ENCODE measurements at places on chromosomes 2 and 18.

- DNase-seq = no peak
These were observed 44.8 kb upstream of the CAVIN2 start for GRCh38 chr2:191891656-191892055.

DNA sequence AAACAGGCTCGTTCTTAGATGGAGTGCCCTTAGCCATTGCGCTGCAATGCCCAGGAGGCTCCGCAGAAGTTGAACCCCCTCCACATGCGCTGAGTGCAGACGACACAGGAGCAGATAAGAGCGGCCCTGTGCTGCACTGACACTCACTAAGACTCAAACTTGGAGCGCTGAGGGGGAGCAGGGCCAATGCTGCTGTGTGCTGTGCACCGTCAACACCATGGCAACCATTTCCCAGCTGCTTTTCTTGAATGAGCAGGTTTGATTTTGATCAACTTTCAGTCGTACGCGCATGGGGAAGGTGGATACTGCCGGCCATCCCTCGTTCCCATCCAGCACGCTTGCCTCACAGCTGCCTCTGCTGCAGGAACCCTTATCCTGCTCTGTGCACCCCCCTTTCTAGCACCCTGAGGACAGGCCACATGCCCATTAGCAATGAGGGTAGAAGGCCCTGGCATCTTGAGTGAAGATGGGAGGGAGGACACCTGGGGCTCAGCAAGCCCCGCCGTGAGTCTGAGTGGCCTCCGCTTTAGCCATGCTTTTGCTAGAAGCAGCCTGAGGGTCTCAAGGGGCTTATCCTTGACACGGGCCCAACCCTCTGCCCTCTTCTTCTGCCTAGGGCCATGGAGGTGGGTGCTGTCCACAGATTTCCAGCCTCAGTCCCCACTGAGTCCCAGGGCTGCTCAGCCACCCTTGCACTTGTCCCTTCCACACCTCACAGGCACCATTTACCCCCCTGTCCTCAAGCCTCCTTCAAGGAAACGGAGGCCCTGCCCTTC is 271.9 kb downstream of the PHLPP1 start:
- no peak for DNase-seq

- no peak for DNase-seq
These were observed 172.8 kb downstream of the CD226 start for GRCh38 chr18:69774831-69775230.

DNA sequence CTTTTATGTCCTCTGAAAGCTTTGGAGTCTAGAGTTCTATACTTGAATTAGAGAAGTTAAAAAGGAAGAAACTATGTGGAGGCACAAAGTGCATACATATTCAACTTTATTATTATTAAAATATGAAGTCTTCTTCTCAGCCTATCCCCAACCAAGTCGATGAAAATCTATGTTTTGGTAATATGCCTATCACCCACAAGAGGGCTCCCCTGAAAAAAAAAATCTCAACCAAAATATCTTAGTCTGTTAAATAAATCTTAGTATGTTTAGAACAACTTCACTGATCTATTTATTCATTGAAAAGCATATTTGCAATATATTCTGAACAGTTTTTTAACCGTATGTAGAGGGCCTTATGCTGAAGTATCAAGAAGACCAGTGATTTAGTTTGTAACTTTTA is 804.5 kb downstream of the TDRD15 start:
- DNase-seq = no peak

GRCh38 chr2:75074708-75075107 is 116.3 kb downstream of the POLE4 start:
- no peak for DNase-seq

- DNase-seq = no peak
These were observed 568.2 kb downstream of the THSD7B start for GRCh38 chr2:137333386-137334165.

DNA sequence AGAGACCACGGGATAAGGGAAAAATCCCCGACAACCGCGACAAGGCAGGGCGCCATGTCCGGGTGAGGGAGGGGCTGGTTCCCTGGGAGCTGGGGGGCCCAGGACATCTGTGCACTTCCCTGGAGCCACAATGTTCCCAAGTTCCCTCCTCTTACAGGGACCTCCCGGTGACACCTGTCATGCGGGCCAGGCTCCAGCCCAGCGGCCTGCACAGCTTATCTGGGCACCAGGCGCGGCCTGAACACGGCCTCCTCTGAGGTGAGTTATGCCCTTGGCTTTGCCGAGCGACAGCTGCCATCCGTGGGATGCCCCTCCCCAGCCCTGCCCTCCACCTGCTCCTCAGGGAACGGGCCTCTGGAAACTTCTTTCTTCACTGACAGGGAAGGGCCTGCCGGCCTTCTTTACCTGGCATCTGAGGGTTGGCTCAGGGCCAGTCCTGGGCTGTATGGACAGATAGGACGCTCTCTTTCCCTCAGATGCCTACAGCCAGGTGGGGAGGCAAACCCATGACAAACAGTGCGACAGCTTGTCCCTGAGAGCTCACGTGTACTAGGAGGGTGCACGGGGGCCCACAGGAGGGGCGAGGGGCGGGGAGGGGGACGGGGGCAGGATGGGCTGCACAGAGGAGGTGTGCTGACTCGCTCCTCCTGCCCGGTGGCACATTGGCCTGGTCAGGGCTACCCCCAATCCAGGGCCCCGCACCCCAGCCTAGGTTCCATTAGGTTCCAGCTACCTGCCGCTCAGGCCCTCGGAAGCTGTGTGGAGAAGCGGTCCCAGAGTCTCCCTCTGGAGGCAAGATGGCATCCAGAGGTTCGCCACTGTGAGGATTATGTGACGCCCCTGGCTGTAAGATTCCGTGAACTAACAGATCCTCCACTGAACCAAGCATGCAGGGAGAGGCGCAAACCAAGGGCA is 34.9 kb upstream of the HPCAL1 start:
- DNase-seq = no peak

DNA sequence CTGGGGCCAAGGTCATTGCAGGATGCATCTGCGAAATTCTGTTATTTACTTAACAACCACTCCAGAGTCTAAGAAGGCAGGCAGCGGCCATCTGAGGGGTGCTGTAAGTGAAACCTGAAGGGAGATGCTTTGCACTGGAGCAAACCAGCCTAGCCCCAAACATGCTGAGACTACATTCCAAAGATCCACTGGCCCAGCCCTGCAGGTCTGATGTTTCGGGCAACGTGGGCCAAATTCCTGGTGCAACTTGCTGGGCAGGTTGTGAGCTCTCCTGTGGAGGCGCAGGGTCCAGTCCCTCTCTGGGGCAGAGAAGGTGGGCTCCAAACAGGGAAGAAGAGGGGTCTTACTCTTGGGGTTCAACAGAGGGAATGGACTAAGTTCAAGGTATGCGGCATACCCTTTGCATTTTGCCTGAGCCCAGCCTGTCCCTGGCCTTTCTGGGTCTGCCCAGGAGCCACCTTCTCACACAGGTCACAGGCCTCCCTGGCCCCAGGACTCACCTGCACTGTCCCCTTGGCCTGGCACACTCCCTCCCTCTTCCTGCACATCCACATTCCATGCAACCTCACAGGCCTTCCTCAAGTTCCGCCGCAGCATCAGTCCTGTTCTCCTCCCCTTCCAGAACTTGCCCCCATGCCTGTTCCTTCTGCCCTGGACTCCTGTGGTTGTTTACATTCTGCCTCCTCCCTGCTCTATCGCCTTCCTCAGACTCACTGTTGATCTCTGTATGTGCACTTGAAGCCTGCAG is 5.1 kb upstream of the MAL start:
- DNase-seq = no peak

DNA sequence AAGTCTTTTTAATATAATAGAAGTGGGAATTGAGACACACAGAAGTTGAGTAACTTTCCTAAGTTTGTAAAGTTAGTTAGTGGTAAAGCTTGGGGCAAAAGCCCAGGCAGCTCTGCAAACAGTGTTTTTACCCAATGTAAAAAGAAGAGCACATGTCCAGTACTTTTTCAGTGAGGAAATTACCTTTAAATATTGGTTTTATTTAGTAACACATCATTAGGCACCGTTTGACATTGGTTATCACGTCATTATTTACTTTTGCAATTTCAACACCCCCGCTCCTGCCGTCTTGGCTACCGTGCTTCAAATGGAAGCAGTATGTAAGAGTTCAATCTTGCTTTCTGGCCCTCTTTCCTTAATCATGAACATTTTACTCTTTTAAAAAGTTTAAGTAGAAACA is 807.9 kb downstream of the EPHA4 start:
- no peak for DNase-seq

- DNase-seq = no peak
These were observed 310.7 kb downstream of the CLIP4 start for GRCh38 chr2:29425866-29426265.

DNA sequence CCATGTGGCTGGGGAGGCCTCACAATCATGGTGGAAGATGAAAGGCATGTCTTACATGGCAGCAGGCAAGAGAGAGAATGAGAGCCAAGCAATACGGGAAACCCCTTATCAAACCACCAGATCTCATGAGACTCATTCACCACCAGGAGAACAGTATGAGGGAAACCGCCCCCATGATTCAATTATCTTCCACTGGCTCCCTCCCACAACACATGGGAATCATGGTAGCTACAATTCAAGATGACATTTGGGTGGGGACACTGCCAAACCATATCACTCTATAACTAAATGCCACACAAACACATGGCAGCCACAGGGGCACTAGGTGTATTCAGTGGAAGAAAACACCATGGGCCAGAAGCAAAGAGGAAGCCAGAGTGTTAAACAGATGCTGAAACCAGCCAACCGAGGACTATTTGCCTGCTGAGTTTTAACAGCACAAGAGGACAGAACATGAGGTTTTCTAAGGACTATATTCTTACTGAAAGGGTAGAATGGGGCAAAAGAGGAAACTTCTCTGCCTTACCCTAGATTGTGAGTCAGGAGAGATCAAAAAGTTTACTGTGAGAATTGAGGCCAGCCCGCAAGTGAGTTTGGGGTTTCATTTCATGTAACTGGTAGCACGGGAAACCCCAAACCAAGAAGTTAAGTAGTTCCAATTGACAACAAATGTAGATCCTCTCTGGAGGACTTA is 49.2 kb downstream of the SIGLEC15 start:
- peak; percentile 77 for DNase-seq

GRCh38 chr2:241751152-241751551 is 16.7 kb downstream of the D2HGDH start:
- DNase-seq = no peak

GRCh38 chr2:86025976-86026743 is 79.5 kb downstream of the POLR1A start:
- no peak for DNase-seq

- no peak for DNase-seq
These were observed 50.4 kb downstream of the POLR1A start for GRCh38 chr2:86055314-86055713.

GRCh38 chr2:32478889-32479620 is 122.2 kb downstream of the BIRC6 start:
- no peak for DNase-seq

DNA sequence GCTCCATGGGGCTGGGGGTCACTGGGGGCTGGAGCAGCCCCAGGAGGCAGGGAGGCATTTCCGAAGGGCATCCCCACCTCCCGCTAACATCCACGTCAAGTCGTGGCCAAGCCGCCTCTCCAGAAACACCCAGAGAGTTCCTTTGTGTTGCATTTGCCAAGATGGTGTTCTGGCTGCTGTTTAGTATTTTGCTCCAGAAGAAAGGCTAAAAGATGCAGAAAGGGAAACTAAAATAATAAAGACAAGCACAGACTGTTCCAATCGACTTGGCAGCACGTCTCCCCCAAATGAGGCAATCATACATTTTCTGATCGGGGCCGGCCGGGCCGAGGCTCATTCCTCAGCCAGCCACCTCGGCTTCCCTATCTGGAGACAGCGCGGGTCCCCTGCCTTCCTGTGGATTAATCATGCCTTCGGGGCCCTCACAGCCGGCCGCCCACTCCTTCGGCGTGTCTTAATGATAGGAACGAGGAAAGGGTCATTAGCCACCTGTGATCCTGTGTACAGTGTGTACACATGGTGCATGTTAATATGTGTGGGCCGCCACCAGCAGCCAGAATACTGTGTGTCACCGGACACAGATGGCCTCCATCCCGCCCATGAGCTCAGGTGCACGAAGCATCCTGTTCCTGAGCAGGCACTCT is 169.2 kb downstream of the KLHL29 start:
- DNase-seq = no peak

GRCh38 chr2:76808732-76809131 is 713.4 kb downstream of the LRRTM4 start:
- DNase-seq = no peak

GRCh38 chr2:219416235-219416602 is 2.0 kb upstream of the DES start:
- DNase-seq = no peak

- no peak for DNase-seq
These were observed 86.6 kb upstream of the STPG4 start for GRCh38 chr2:47241715-47242114.

DNA sequence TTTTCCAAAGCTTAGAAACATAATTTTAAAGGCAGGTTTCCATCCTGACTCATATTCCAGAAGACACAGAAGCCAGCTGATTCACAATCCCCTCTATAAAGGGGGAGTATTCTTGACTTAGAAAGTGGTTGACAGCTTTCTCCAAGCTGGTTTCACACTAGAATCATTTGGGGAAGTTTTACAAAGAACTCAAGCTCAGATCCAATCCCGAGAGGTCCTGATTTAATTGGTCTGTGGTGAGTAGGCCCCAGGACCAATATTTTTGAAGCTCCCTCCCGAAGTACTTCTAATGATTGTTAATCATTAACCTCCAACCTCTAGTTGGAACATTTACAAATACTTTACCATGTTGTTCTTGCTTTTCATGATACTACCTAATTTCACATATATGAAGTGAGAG is 184.1 kb downstream of the DLGAP1 start:
- no peak for DNase-seq

DNA sequence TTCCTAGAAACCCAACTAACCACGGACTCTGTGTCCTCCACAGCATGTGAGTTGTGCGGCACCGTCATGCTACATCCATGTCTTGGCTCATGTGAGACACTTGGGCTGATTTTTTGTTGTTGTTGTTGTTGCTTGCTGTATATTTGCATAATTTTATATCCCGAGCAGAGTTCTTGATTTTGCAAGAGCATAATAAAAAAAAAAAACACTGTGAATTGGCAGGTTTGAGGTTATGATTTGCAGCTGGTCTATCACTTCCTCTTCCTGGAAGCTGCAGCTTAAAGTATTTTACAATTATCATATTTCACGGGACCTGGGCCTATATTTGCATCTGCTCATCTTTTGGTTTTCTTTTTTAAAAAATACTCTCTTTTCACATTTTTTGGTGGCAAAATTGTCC is 142.3 kb upstream of the NRP2 start:
- no peak for DNase-seq

GRCh38 chr2:27852691-27853090 is 37.5 kb downstream of the RBKS start:
- no peak for DNase-seq

DNA sequence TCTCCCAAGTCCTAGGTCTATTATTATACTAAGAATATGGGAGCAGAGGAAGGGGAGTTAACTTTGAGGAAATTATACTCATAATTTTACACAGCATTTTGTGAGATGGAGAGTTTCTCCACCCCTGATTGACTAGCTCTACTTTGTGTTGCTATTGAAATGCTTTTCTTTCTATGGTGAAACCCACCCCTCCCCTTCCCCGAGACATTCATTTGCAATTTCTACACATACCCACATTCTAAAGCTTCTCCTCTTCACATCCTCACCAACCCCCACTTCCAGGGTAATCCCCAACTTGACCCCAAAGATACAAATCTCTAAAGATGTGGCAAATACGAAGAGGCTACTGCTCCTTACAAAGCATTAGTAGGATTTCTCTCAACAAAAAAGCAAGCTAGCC is 992.2 kb downstream of the BCL11A start:
- no peak for DNase-seq

All from activated CD4-positive, alpha-beta T cell treated with anti-CD3 and anti-CD28 coated beads for 48 hours (primary cell).